ENCODE measurements at places on chromosomes 7 and 10.

DNA sequence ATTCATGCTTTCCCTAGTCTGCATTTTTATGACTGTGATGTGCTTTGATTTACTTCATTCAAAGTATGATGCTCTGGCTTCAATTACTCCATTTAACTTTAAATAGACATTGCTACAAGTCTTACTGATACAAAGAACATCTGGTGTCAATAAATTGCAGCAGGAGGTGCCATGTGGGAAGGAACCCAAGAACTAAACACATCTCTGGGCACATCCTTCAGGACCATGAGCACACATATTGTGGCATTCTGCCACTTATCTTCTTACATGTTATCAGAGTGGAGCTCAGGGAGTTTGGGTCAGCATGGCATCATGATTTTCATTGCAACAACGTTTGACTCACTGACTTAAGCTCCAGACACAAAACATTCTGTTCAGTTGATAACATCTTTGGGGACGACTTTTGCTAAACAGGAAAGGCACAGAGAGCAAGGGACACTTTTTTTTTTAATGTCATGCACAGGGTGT, 227.0 kb downstream of the DKK1 start:
- ATAC-seq: peak; percentile 73

GRCh38 chr10:63173468-63174232, 40.5 kb downstream of the NRBF2 start:
- no peak for ATAC-seq

DNA sequence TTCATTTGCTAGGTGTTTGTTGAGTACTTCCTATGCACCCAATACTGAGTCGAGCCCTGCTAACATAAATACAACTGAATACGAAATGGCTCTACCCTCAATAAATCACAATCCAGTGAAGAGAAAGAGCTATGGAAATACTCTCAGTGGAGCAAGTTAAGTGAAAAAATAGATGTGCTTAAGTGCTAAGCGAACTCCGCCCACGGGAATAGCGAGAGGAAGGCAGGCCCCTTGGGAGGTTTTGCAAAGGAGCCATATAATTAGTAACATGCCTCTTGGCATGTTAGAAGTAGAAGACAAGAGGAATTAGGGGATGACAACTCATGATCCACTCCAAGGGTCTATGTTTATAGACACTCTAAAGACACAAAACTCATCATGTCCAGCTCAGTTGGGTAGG, 42.8 kb upstream of the TSPAN33 start:
- no peak for ATAC-seq

GRCh38 chr10:21811245-21811585, 192.3 kb downstream of the DNAJC1 start:
- no peak for ATAC-seq

DNA sequence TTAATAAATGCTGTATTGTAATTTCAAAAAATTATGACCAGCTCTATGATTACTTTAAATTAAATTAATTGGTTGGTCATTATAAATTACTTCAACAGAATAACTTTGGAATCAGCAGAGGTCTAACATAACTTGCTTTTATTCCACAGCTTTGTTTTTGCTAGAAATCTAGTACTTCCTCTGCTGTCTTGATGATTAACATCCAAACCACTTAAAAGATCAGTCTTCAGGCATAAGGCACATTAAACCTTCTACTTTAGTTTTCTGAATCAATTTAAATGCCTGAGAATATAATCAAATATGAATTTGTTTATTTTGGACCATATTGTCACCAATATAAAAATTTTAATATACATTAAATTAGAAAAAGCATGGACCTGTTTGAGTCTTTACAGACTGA, 465.3 kb downstream of the ARL4A start:
- ATAC-seq: no peak

- no peak for ATAC-seq
These were observed 14.2 kb downstream of the FBH1 start for GRCh38 chr10:5904227-5904626.

GRCh38 chr10:89645742-89646172, 715 bp upstream of the PANK1 start:
- no peak for ATAC-seq

- ATAC-seq: no peak
These were observed 43.0 kb upstream of the CDK1 start for GRCh38 chr10:60735244-60735643.

- peak; percentile 41 for ATAC-seq
These were observed 129.3 kb upstream of the PRR15 start for GRCh38 chr7:29434380-29434768.

- ATAC-seq: peak; percentile 56
These were observed 2.4 kb downstream of the ABCC2 start for GRCh38 chr10:99784727-99785441.

DNA sequence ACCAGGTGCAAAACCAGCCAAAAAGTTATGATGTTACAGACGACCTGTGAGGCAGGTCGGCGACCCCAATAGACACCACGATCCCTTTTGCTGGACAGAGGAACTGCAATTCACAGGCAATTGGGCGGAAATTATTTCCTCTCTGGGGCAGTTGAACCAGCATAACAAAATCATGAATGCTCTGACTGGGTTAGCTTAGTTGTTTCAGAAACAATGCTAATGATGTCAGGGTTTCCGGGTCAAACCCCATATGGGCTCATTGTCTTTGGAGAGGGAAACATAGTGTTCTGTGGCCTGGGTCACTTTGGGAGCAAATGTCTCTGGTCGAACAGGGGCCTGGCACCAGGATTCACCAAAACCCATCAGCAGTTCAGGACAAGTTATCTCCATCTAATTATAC, 669.1 kb upstream of the NRP1 start:
- ATAC-seq: no peak

DNA sequence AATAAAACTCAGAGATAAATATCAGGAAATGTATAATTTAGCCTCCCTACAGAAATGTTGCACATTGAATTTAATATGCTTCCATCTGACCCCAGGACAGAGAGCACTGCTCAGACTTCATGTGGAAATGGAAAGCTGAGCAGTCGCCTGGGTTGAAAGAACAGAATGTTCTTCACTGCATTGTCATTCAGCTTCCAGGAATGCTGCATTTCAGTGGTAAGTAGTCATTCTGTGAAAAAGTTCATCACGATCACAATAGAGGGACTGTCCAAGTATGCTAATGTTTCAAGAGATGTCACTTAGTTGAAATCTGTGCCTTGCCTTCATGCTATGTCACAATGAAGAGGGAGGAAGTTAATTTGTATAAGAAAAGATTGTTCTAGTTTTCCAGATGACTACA, 147.3 kb downstream of the NRCAM start:
- ATAC-seq: peak; percentile 27

DNA sequence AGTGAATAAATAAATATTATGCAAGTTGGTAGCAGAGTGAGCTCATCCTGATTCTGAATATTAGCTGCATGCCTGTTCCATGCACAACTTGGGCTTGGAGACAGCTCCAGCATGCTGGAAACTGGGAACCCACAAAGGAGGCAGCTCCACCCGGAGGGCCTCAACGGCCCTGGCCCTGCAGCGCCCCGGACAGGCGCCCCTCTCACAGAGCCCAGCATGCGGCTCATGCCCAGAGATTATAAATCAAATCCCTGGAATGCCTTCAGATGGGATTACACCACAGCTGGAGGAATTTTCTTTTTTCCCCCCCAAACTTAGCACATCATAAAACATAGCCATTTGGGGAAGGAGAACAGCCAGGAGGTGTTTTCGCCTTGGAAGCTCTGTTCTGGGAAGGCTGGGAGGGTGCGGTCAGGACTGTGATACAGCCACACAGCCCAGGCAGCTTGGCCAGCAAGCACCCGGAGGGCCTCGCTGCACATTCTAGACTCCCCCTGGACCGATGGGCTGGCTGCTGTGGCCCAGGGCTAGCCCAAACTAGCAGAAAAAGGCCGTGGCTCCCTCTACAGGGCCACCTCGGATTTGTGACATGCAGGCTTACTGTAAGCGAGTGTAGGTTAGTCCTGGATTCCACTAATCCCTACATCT, 102.4 kb downstream of the PTPN20 start:
- no peak for ATAC-seq

DNA sequence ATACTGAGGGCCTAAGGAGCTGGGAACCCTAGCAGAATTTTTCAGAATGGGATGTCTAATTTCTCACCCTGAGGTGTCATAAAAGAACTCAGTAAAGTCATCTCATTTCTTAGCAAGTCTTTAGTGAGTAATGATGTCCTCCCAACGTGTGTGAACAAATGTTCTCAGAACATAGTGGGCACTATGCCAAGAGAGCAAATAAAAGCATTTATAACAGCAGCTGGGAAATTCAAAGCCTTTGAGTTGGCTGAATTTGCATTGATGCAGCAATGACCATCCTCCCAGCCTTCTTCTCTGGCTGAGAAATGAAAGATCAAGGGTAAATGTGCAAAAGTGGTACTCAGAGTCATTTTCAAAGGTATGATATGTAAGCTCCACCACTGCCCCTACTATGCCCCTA, 109.4 kb downstream of the FAM107B start:
- no peak for ATAC-seq

GRCh38 chr7:16841681-16842080, 36.9 kb upstream of the AGR2 start:
- peak; percentile 51 for ATAC-seq

DNA sequence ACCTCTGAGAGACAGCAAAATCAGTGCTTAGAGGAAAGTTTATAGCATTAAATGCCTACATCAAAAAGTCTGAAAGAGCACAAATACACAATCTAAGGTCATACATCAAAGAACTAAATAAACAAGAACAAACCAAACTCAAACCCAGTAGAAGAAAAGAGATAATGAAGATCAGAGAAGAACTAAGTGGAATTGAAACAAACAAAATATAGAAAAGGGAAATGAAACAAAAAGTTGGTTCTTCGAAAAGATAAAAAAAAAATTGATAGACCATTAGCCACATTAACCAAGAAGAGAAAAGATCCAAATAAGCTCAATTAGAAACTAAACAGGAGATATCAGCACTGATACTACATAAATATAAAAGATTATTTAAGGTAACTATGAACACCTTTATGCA, 280.0 kb upstream of the NRG3 start:
- ATAC-seq: no peak

GRCh38 chr7:75915416-75916156, 631 bp downstream of the POR start:
- peak; percentile 39 for ATAC-seq

- ATAC-seq: peak; percentile 46
These were observed 48.1 kb upstream of the TARP start for GRCh38 chr7:38321515-38321944.

All from SK-N-SH treated with all-trans-retinoic acid at 6 μM for 48 hours (cell line).